ENCODE measurements at places on chromosomes 11 and 22.

DNA sequence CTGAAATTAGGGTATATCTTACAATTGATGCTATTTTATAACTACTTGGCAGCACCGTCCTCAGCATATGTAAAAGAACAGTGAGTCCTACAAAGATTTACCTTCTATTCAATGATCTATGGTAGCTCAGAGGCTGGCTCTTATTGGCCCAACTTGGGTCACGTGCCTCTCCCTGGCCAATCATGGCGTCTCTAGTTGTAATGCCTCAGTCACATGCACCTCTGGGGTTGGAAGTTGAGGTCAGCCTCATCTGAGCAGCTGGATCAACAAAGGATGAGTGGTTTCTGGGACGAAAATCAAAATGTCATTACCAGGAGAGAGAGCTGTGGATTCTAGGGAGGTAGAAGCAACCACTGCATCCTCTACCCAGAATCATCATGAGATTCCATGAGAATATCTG lies 22.9 kb upstream of the ASPHD2 start:
- no peak for DNase-seq

- no peak for DNase-seq
Measured at GRCh38 chr11:16603245-16603644, 135.2 kb upstream of the C11orf58 start.

DNA sequence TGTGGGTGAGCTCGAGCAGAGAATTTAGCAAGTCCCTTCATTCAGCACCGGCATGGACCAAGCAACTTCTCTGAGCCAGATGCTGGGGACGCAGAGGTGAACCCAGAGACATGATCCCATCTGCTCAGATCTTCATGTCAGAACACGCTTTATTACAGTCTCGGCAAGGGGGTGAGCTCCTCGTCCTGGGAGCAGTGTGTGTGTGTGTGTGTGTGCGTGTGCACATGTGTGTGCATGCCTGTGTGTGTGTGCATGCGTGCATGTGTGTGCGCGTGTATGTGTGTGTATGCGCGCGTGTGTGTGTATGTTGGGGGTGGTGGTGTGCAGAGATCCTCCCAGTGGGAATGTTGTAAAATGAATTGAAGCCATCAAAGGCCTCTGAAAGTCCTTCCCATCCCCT lies 9.8 kb downstream of the MIAT start:
- DNase-seq, result no peak

- peak; percentile 96 for DNase-seq
Measured at GRCh38 chr22:46069521-46070214, 80.7 kb upstream of the PPARA start.

- DNase-seq, result no peak
Measured at GRCh38 chr11:3623121-3623520, 18.7 kb downstream of the ART5 start.

- DNase-seq, result peak; percentile 48
Measured at GRCh38 chr11:61917334-61918109, at the start of gene RAB3IL1. Gene RAB3IL1, minus strand, starts transcription at chr11:61917566. Its CDS starts 199 bp downstream, at chr11:61917367.
